Purkinje cell (primary cell): ENCODE measurements at places on chromosomes 12 and 14. TPM values are rescaled to one million over a fixed set of nuclear protein-coding genes. Genes with fewer than 3 reads are reported as not detected.

CCDC175 gene
- polyA plus RNA-seq: 4.2 and 5.4 TPM in 2 replicates

RNASE7 gene
- polyA plus RNA-seq: not detected in 2 replicates

MFAP5 gene
- polyA plus RNA-seq: not detected in 2 replicates

SETD1B gene
- polyA plus RNA-seq: 1.1 and 1.2 TPM in 2 replicates

IQSEC3 gene
- polyA plus RNA-seq: 27.4 and 30.1 TPM in 2 replicates

TTC8 gene
- polyA plus RNA-seq: 51.0 and 61.1 TPM in 2 replicates

OR6C76 gene
- not detected in 2 replicates for polyA plus RNA-seq

CLEC2A gene
- not detected in 2 replicates for polyA plus RNA-seq

MAP3K9 gene
- polyA plus RNA-seq: 7.7 and 12.0 TPM in 2 replicates

PTPRB gene
- polyA plus RNA-seq: 3.1 and 7.1 TPM in 2 replicates

RD3L gene
- 3.6 and 6.3 TPM in 2 replicates for polyA plus RNA-seq

KRT71 gene
- polyA plus RNA-seq: not detected in 2 replicates

TAS2R20 gene
- polyA plus RNA-seq: 0.87 TPM in 1 of 2 replicates, not detected in the other

TAS2R31 gene
- polyA plus RNA-seq: not detected in 2 replicates

DTD2 gene
- 32.6 and 38.9 TPM in 2 replicates for polyA plus RNA-seq

PLCZ1 gene
- polyA plus RNA-seq: not detected in 2 replicates
